Heart right ventricle (tissue), 16 donors: ENCODE measurements at places on chromosomes 12 and 14. TPM values are rescaled to one million over a fixed set of nuclear protein-coding genes. Genes with fewer than 3 reads are reported as not detected.

Gene MYBPC1
- total RNA-seq: 4.6 TPM

Gene C12orf56
- not detected for total RNA-seq

Gene SLC4A8
- total RNA-seq: 0.61 TPM

Gene KLHL42
- total RNA-seq: 8.4 TPM

Gene CCDC177
- not detected for total RNA-seq

Gene RAD9B
- total RNA-seq: 1.1 TPM

Gene TAMALIN
- total RNA-seq: 41.8 TPM

Gene ESPL1
- total RNA-seq: 0.34 TPM

Gene CMA1
- total RNA-seq: 0.77 TPM

Gene AKAP3
- 3.6 TPM for total RNA-seq

Gene CLEC4C
- total RNA-seq: not detected

Gene KRT75
- total RNA-seq: not detected

Gene ENDOU
- total RNA-seq: 0.32 TPM

Gene TMEM121
- total RNA-seq: 1.2 TPM

Gene TAS2R50
- total RNA-seq: 0.42 TPM

Gene SERPINA12
- total RNA-seq: not detected

Gene FBXW8
- 5.3 TPM for total RNA-seq

Gene SOX5
- total RNA-seq: 3.3 TPM

Gene ETV6
- 15.5 TPM for total RNA-seq

Gene HOXC12
- not detected for total RNA-seq

Gene E2F7
- total RNA-seq: 0.85 TPM

Gene BDKRB2
- total RNA-seq: 3.6 TPM

Gene ABCD2
- total RNA-seq: 8.8 TPM

Gene CLEC9A
- total RNA-seq: not detected

Gene GPRC5D
- not detected for total RNA-seq

Gene IL22
- not detected for total RNA-seq

Gene RNASE7
- total RNA-seq: not detected

Gene ATL1
- total RNA-seq: 0.68 TPM

Gene TM9SF1
- total RNA-seq: 14.8 TPM

Gene RIPK3
- 3.5 TPM for total RNA-seq

Gene CRY1
- total RNA-seq: 8.1 TPM

Gene SMCO2
- not detected for total RNA-seq

Gene CAPZA3
- total RNA-seq: not detected

Gene TMEM233
- 0.44 TPM for total RNA-seq

Gene RD3L
- total RNA-seq: 30.3 TPM

Gene IL26
- total RNA-seq: not detected

Gene PTPRO
- total RNA-seq: 0.35 TPM

Gene TAS2R43
- not detected for total RNA-seq

Gene MMP19
- 0.92 TPM for total RNA-seq

Gene CLEC4D
- total RNA-seq: not detected

Gene FOXG1
- not detected for total RNA-seq

Gene COX8C
- total RNA-seq: not detected

Gene RAD51AP1
- total RNA-seq: 1.0 TPM

Gene GLT8D2
- total RNA-seq: 6.9 TPM

Gene NKX2-1
- total RNA-seq: not detected

Gene KERA
- not detected for total RNA-seq

Gene GCH1
- total RNA-seq: 5.3 TPM

Gene KRT74
- not detected for total RNA-seq

Gene HNRNPA1
- total RNA-seq: 464 TPM

Gene ACVRL1
- total RNA-seq: 18.9 TPM

Gene CCDC184
- 1.5 TPM for total RNA-seq

Gene SERPINA5
- 2.2 TPM for total RNA-seq

Gene NABP2
- total RNA-seq: 21.0 TPM

Gene CISTR
- 2.1 TPM for total RNA-seq

Gene MFAP5
- total RNA-seq: 53.0 TPM

Gene KRT72
- total RNA-seq: not detected

Gene GYS2
- not detected for total RNA-seq
